CD4-positive, alpha-beta T cell treated with Interleukin-4 for 4 hours (primary cell): ENCODE measurements at places on chromosomes 4 and X.

DNA sequence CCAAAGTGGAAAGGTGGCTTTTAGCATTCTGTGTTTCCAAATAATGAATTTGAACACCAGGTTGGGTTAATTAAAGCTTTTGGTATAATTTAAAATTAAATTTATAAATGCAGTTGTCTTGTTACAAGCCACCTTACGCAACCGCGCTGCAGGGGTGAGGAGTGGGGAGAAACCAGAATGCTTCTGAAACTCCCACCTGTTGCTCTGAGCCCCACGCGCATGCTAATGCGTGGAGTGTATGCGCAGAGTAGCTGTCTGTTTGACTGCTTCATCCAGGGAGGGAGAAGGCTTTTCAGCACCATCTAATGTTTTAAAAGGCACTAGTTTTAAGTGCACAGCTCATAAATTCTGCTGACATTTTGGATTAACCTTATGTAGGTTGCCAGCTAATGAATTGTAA is 12.5 kb downstream of the OGT start:
- DNase-seq = no peak

DNA sequence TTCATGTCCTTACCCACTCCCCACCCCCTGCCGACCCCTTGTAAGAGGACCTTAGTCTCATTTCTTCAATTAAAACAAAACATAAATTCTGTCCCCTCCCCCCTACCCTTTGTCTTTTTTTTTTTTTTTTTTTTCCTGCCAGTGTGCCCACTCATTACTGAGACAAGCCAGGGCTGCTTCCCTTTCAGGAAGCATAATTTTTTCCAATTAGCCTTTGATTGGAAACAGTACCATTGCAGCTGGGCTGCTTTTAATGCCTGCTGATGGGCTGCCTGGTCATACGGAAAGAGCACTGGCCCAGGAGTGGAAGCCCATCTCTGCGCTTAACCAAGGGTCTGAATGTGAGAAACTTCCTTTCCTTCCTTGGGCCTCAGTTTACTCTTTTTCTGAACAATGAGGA is 18.6 kb upstream of the CAPN6 start:
- DNase-seq = no peak

GRCh38 chr4:86014599-86014998 is 345.3 kb downstream of the MAPK10 start:
- DNase-seq = no peak

- DNase-seq = no peak
These were observed 84.6 kb upstream of the DHX15 start for GRCh38 chr4:24668956-24669355.

DNA sequence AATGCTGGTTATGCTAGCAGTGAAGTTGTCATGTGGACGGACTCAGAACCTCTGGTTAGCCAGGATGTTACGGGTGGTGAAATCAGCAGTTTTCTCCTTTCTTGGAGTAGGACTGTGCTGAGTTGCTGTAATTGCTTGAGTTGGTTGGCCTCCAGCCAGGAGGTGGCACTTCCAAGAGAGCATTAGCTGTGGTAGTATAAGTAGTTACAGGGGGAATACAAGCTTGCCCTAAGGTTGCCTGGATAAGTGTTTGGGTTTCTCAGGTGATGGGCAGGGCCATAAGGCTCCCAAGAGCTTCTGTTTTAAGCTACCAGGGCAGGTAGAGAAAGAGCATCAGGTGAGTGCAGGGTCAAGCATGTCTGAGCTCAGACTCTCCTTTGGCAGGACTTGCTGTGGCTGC is 103.0 kb downstream of the ZNF518B start:
- DNase-seq = no peak

DNA sequence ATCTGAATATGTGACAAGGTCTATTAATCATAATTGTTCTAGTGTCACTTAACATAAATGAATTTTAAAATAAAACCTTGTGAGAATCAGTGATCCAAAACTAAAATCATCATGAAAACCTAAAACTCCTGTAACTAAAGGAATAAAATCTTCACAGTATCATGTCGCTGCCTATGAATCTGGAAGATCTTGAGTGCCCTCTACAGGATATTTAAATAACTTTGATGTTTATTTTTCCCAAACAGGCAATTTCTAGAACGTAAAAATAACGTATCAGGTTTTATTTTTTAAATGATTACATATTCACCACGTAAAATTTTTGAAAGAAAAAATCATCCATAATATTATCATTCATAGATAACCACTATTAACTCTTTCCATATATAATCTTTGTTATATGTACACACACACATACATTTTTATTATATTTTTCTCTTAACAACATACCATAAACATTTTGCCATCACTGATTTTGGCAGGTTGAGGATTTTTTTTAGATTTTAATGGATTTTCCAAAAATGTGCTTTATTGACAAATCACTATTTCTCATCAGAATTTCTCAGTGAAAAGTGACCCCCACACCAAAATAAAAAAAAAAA is 79.6 kb downstream of the COMMD8 start:
- DNase-seq = peak; percentile 19

- no peak for DNase-seq
These were observed 40.6 kb downstream of the MRPL1 start for GRCh38 chr4:77903186-77903585.
